ENCODE measurements at places on chromosomes 7 and 10. TPM values are rescaled to one million over a fixed set of nuclear protein-coding genes. Genes with fewer than 3 reads are reported as not detected.

The FFAR4 gene
- polyA plus RNA-seq = 0.02 TPM

The RTKN2 gene
- polyA plus RNA-seq = 5.6 TPM

DNA sequence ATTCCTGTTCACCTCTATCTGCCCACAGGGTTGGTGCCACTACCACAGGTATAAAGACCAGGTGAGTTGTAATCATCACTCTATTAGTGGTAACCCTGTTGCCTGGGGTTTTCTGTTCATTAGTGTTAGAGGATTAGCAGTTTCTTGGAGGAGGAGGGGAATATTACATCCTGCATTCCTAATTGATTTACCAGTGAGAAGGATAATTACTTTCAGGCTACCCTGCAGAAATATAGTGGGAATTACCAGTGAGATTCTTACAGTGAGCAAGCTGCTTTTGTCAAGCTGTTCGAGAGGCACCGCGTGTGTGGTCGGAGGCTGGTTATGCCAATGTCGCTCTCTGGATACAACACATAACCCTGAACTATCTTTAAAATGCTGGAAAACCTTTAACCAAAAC lies 280.7 kb downstream of the SORCS3 start:
- no peak for DNase-seq

GRCh38 chr10:77007834-77008233 lies 629.8 kb downstream of the KCNMA1 start:
- no peak for DNase-seq

GRCh38 chr7:36391436-36392198 lies 2.0 kb downstream of the ANLN start:
- no peak for DNase-seq

DNA sequence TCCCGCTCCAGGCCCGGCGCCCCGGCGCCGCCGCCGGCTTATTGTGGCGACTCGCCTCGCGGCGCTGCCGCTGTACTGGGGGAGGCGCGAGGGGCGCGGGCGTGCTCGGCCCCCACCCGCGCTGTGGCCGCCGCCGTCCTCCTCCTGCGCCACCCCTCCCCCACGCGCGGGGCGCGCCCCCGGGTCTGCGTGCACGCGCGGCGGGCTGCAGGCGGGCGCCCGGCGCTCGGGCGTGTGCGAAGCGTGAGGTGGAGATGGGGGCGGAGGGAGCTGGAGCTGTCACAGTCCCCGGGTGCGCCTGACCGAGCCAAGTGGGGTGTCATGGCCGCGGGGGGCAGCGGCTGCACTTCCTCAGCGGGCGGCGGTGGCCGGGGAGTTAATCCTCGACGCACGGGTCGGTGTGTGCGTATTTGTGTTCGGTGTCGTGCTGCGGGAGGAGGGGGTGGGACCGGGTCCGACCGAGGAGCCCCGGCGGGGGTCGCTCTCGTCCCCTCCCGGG lies 672 bp downstream of the LCOR start:
- DNase-seq = peak; percentile 92

DNA sequence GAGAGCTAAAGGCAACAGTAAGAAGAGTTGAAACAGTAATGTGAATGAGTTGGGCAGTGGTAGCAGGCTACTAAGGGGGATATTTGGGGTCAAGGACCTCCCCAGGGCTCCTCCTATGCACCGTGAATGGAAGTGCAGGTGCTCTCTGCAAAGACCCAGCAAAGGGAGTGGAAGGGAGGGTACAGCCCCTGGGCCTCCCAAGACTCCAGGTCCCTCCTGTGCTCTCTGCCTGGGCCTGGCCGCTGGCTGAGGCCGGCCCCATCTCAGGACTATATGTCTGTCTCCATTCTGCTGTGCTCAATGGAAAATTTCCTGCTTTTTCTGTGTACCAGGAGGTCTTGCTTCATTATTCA lies 372.1 kb upstream of the MKI67 start:
- DNase-seq = no peak

DNA sequence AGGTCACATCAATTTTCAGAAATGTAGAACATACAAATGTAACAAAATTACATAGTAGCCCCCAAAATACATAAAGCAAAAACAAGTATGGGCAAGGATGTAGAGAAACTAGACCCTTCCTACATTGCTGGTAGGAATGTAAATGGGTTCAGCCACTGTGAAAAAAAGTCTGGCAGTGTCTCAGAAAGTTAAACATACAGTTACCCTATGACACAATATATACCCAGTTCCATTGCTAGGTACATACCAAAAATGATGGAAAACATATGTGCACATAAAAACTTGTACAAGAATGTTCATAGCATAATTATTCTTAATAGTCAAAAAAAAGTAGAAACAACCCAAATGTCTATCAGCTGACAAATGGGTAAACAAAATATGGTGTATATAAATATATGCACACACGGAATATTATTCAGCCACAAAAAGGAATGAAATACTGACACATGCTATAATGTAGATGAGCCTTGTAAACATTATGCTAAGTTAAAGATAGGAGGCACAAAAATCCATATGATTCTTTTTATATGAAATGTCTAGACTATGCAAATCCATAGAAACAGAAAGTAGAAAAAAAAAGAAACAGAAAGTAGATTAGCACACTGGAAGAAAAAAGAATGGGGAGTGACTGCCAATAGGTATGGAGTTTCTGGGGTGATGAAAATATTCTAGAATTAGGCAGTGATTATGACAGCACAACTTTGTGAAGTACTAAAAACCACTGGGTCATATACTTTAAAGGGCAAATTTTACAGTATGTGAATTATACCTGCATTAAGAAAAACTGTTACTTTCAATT lies 13.5 kb downstream of the HERPUD2 start:
- no peak for DNase-seq

DNA sequence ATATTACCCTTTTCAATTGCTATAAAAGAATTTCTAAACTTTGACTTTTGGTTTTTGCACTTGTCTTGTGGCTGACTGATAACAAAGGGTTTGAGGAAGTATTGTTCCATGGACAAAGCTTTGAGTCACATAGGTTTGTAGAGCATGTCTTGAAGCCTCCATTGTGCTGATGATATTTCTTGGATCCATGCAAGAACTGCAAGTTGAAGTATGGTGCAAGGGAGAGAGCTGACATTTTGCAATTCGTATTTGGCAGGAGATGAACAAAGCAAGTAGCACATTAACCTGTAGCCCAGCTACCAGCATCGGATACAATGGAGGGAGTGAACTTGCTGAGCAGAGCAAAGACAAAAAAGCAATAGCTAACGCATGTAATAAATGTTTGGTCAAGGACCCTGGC lies 23.4 kb downstream of the MGAM2 start:
- DNase-seq = no peak

DNA sequence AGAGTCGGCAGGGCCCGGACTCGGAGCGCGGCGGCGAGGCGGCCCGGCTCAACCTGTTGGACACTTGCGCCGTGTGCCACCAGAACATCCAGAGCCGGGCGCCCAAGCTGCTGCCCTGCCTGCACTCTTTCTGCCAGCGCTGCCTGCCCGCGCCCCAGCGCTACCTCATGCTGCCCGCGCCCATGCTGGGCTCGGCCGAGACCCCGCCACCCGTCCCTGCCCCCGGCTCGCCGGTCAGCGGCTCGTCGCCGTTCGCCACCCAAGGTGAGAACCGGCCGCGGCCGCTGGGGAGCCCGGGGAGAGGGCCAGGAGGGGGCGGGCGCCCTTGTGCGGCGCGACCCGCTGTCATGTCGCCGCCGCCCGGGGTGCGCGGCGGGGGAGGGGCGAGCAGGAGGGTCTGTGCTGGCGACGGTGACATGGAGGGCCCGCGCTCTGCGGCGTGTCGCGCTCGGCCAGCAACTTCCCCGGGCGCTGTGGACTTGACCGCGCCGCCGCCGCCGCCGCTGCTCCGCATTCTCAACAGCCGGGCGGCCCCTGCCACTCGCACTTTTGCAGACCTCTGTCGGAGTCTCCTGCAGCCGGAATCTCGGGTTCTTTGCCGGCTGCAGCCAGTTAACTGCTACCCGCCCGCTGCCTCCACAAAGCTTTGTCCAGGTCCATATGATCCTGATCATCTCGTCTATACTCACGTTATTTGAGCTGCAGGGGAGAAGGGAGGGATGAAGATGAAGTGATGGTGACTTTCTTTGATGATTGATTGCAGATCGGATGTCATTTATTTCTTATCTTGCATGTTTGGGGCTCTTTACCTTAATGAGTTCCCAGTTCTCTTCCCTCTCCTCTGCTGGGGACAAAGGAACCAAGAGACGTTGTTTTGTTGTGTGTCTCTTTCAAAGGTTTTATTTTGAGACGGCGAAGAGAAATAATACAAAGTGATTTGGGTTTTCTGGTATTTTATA lies 869 bp downstream of the TRIM24 start:
- peak; percentile 67 for DNase-seq

DNA sequence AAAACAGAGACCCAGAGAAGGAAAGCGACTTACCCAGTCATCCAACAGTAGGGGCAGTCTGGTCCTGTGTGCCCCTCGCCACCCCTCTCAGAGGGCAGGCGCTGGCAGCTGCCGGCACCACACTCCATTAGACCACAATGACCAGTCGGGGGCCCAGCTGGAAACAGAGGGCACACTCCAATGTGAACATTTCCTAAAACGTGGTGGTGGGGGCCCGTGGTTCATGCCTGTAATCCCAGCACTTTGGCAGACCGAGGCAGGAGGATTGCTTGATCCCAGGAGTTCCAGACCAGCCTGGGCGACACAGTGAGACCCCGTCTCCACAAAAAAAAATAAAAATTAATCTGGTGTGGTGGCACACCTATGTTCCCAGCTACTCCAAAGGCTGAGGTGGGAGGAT lies 912 bp upstream of the OAT start:
- no peak for DNase-seq

- no peak for DNase-seq
These were observed 117.2 kb downstream of the ANLN start for GRCh38 chr7:36506820-36507219.

- DNase-seq = no peak
These were observed 27.1 kb downstream of the LMTK2 start for GRCh38 chr7:98133621-98134303.

DNA sequence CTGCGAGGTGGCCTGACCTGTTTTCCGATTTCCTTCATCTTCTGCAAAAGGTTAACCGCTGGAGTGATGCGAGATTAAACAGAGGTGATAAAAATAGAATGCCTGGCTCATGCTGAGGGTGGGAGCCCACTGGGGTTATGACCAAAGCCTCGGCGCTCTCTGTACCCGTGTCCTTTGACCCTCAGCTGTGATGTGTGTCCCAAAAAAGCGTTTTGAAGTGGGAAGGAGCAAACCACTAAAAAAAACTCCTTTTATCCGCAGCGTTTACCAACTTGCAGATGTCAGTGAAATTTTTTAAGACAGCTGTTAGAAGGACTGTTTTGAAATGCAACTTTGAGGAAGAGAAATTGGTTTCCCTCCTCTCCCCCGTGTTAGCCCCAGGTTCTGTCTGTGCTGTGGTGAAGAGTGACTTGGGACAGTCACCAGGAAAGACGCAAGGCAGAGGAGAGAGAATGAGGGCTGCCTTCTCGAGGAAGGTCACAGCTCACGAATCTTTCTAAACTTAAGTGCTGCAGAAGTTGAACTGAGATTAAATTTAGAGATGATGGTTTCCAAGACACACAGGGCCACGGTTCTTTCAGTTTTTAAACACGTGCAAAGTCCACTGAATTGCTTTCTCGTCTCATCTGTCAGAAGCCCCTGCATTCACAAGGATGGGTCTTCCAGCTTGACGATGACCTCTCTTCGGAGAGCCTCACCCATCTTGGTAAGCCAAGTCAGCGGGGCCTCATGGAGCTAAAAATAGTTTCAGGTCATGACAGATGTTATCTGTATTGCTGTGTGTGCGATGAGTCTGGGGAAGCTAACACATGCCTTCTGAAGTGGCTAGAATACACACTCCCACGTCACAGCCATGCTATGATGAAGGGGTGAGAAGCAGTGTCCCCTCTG lies 27.6 kb downstream of the AMZ1 start:
- peak; percentile 56 for DNase-seq

DNA sequence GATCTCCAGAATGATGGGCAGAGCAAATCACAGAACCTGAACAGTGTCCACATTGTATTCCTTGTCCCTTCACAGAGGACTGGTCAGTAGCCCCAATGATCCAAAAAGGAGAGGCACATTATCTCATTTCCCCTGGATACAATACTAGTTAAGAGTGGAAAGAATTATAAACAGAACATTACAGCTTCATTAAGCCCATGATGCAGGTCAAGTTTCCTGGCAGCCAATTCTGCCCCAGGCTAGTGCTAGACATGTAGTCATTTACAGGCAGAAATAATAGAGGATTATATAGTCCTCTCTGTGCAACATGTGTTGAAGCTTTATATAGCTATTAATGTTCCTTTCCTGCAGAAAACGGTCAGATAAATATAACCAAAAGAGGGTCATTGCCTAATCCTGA lies 124.3 kb upstream of the WNT16 start:
- DNase-seq = peak; percentile 59

GRCh38 chr10:44828508-44829142 lies 82.5 kb upstream of the TMEM72 start:
- DNase-seq = peak; percentile 94

GRCh38 chr10:119199231-119199992 lies 8.0 kb upstream of the GRK5 start:
- DNase-seq = peak; percentile 93

DNA sequence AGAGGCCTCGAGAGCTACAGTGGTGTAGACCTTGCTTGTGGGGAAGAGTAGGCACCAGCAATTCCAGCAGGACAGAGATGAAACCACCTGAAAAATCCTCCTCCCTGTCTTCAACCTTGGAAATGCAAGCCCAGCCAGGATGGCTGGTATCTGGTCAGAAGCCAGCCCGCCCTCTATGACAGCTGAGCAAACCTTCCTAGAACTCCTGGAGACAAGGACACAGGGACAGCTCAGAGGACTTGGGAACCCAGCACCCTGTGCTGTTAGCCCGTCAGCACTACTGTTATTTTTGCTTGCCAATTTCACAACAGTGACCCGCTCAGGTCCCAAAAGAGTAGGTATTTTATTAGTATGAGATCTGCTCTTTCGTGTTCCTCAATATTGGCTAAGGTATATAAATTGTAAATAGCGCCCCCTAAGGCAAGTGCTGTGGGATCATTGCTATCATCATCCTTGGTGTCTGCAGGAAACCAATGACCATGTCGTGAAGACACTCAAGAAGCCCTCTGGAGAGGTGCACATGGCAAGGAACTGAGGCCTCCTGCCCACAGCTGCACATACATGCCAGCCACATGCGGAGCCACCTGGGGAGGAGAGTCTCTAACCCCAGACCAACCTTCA lies 156.5 kb upstream of the CHST15 start:
- no peak for DNase-seq

DNA sequence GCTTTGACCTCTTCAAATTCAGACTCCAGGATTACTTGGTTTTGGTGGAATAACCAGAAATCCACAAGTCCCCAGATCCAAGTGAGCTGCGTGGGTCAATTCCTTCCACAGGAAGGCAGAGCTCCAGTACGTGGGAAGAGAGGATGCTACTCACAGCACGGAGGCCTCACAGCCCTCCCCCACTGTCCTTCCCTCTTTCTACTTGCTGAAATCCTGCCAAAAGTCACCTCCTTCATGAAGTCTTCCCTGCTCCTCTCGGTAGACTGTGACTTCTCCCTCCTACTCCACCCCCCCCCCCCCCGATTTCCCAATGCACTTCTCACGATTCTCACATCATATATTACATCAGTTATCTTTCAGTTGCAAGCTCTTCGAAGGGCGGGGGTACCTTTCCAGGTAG lies 12.3 kb downstream of the CAMK2G start:
- no peak for DNase-seq

- DNase-seq = no peak
These were observed 172.2 kb upstream of the PDE1C start for GRCh38 chr7:32242436-32242835.
